ENCODE measurements at places on chromosomes 1 and 21.

DNA sequence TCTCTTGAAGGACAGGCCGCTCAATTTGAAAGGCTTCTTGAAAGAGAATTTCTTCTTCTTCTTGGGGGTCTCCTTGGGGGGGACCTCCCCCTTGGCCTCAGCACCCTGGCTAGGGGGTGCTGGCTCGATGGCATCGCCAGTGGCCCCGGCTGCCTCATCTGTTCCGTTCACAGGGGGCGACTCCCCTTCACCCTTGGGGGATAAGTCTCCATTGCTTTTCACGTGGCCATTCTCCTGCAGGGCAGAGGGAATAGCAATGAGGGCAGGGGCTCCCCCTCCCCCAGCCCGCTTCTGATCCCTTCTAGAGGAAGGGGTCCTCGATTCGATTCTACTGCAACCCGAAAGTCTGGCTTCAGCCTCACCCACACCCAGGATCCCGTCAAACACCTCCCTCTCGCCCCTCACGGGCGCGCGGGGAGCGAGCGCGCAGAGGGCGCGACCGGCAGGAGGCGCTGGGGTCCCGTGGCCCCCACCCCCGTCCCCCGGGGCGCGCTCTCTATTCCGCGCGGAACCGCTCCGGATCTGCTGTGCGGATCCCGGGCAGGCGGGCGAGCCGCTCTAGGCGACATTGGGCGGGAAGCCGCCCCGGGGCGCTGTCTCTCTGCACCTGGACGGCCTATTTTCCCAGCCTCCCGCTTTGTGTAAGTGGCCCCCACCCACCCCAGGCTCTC lies 1.0 kb downstream of the MARCKSL1 start:
- no peak for DNase-seq

DNA sequence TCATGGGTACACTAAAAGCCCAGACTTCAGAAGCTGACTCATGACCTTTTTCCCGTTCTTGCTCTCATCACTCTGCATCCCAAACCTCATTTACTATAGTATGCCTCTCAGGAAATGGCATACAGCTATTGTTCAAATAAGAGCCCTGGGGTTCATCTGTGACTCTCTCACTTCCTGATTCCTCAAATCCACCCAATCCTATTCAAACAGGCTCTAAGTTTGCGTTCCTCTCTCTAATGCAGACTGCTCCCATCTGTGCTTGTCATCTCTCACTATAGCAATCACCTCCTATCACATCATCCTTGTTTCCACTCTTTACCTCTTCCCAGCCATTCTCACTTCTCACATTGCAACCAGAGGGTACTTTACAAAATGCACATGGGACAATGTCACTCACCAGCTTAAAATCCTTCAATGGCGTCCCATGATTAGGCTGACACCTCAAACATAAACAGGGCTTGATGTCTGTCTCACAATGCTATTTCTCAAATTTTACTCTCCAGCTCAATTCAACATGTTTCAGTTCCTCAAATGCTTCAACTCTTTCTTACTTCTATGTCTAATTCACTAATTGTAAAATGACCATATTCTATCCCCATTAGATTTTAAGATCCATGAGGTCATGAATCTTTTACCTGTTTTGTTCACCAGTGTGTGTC lies 408.4 kb downstream of the NTNG1 start:
- no peak for DNase-seq

GRCh38 chr1:237041795-237042525 lies at the start of gene RYR2:
Gene RYR2, plus strand, starts transcription at chr1:237042184. Its CDS starts 338 bp downstream, at chr1:237042522.
- no peak for DNase-seq

- no peak for DNase-seq
Measured at GRCh38 chr1:114021665-114022099, 42.4 kb downstream of the OLFML3 start.

DNA sequence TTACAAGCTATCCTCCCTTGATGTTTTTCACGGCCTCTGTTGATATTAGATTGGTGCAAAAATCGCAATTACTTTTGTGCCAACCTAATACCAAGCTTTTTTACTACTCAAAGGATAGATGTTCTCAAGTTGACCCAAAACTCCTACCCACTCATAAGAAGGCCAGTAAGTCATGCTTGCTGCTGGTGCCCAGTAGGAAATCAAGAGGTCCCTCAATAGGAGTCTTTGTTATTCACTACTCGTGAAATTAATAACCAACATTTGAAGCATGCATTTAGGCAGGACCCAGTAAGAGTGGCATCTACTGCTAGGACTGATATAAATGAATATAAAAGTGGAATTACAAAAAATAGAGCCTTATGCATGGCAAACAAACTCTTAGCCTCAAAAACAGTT lies 52.6 kb downstream of the APP start:
- DNase-seq = no peak

DNA sequence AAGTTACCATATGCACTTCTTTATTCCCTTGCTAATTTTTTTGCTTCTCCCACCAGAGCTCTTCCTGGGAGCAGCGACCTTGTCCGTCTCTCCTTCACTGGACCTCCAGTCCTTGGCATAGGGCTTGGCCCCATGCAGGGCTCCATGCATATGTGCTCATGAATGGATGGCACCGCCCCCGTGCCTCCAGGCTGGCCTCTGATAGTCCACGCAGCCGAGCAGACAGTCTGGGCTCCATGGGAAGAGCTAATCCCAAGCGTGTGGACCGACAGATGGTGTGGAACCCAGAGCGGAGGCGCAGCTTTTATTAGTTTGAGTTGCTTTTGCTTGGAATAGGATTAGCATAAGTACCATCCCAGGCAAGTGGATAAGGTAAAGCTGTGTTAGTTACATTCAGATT lies 41.8 kb downstream of the CDCP2 start:
- no peak for DNase-seq

- DNase-seq = no peak
Measured at GRCh38 chr1:111802110-111802509, 46.4 kb downstream of the DDX20 start.

Measured in stimulated activated CD8-positive, alpha-beta memory T cell treated with anti-CD3 and anti-CD28 coated beads, Interleukin-7, amount 100 ng/mL, for 24 hours (primary cell).